ENCODE measurements at places on chromosomes 6 and 20.

DNA sequence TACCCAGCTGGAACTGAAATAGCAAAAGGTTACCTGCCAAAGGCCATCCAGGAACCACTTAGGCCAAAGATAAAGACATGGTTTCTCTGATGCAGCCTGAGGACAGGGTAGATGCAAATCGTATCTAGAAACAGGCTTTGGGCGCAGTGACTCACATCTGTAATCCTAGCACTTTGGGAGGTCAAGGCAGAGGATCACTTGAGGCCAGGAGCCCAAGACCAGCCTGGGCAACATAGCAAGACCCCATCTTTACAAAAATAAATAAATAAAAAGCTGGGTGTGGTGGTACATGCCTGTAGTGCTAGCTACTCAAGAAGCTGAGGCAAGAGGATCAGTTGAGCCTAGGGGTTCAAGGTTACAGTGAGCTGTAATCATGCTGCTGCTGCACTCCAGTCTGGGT lies 52.9 kb upstream of the RNF144B start:
- DNase-seq: no peak

DNA sequence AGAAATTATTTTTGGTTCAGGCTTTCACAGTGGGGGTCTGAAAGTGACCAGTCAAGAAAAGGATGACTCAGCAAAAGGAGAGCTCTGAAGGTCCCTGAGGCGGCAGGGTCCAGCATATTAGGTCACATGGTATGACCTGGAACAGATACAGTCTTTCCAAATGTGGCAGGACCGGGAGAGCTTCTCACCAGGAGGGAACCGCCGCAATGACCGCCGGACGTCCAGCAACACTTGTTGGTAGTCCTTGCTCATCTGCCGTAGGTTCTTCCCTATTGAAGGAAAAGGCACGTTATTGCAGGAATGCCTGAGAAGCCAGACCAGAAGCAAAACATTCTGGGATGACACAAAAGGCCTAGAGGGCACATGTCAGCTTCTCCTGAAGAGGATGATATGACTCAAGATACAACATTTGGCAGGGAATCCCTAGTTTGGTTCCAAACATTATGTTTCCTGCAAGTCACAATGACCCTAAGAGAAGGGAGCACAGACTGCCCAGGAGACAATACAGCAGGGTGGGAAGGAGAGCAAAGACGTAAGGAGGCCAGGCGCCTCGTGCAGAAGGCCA lies 17.4 kb downstream of the TBC1D20 start:
- no peak for DNase-seq

GRCh38 chr6:22326500-22326899 lies 29.7 kb upstream of the PRL start:
- no peak for DNase-seq

- no peak for DNase-seq
Observed at GRCh38 chr6:63740709-63741108, 105.1 kb downstream of the PHF3 start.

DNA sequence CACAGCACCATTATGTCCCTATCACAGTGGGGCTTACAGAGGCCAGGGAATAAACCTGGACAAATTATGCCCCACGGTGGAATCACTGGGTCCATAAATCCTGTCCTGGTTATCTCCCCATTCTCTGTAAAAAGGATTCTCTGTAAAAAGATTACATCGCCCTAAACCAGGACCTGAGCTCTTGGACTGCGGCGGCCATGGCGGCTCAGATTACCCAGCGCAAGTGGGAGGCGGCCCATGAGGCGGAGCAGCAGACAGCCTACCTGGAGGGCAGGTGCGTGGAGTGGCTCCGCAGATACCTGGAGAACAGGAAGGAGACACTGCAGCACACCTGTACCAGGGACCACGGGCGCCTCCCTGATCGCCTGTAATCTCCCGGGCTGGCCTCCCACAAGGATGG lies 8.4 kb upstream of the HLA-A start:
- DNase-seq: no peak

GRCh38 chr6:56649053-56649769 lies 6.5 kb upstream of the DST start:
- DNase-seq: no peak

DNA sequence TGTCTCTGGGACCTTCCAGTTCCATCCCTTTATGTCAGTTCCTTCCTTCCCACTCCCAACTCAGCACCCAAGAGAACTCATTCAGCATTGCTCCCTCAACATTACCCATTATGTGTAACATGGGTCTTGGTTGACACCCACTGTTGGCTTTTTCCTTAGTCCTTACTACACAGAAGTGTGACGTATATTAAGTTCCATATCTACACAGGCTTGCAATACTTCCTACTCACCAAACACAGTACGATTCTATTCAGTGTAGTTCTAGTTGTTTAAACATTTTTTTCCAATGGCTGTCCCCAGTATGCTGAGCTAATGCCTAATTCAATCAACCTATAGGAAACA lies 37.7 kb downstream of the ARHGAP18 start:
- DNase-seq: no peak

- DNase-seq: no peak
Observed at GRCh38 chr20:50610212-50610718, 81.1 kb downstream of the RIPOR3 start.

DNA sequence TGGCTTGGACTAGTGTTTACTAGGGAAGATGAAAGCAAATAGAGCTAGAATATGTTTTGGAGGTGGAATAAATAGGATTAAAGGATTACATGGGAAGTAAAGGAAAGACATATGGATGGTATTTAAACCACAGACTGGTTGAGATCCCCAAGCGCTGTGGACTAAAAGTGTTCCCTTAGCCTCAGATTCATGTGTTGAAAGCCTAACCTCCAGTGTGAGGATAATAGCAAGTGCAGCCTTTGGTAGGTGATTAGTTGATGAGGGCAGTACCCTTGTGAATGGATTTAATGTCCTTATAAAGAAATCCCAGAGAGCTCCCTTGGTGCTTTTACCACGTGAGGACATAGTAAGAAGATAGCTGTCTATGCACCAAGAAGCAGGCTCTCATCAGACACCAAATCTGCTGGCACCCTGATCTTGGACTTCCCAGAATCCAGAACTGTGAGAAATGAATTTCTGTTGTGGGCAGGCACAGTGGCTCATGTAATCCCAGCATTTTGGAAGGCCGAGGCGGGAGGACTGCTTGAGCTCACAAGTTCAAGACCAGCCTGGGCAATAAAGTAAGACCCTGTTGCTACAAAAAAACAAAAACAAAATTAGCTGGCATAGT lies 57.3 kb upstream of the MCM9 start:
- DNase-seq: no peak

DNA sequence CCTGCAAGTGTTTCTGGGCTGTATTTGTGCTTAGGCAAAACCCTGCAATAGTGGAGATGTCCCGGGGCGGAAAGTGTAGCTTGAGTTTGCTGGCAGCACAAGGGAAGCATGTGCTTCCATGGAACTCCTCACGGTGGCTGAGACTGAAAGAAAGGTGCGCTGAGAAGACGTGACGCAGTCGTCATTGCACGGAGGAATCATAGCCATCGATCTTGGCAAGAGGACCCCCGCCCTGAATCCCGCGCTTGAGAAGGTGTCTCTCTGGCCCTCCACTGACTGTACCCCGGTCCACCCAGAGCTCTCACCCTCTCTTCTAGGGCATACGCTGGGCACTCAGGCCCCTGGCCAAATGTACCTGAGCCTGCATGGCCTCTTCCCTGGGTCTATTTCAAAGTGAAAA lies 1081.8 kb upstream of the DEFB115 start:
- DNase-seq: no peak

DNA sequence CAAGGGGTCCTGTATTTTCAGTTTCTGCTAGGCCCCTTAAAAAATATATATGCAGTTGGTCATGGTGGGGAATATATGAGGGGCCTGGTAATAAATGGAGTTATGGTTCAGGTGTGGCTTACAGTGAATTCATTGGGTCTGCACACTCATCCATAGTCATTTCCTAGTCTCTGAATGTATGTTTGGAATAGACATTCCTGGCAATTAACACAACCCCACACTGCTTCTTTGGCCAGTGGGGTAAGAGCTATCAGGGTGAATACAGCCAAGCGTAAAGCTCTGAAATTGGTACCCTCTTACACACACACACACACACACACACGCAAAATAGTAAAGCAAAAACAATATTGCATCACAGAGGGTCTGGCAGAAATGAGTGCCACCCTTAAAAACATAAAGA lies 56.5 kb downstream of the QRSL1 start:
- DNase-seq: no peak

- no peak for DNase-seq
Observed at GRCh38 chr6:16930432-16930831, 169.2 kb upstream of the ATXN1 start.

DNA sequence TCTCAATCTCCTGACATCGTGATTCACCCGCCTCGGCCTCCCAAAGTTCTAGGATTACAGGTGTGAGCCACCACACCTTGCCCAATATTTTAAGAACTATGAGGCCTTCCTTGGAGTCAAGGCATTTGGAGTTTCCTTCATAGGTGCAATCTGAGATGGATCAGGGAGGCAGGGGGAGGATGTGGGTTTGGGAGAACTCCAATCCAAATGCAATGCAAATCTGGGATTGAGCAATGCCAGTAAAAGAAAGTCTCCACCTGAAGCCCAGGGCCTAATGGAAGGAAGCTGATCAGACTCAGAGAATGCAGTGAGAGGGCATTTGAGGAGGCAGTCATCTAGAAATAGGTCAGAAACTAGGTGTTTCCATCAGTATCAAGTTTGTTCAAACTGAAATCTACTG lies 21.2 kb downstream of the RSPH3 start:
- DNase-seq: no peak

GRCh38 chr6:165181951-165182414 lies 127.4 kb downstream of the C6orf118 start:
- no peak for DNase-seq

DNA sequence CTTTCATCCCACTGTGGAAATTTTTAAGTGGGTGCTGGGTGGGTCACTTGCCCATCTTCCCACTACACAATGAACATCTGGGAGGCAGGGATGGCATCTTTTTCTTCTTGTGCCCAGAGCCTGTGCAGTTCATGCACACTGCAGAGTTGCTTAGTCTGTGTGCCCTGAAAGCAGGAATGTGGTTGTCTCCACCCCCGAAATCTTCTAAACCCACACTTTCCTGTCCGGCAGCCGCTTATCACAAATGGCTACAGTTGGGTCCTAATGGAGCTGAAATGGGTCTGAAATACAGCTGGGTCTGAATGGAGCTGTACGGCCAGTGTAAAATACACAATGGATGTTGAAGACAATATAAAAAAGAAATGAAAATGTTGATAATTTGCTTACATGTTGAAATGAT lies 112.1 kb upstream of the PMEPA1 start:
- DNase-seq: no peak

- DNase-seq: no peak
Observed at GRCh38 chr6:79168695-79168980, 65.8 kb downstream of the HMGN3 start.

- DNase-seq: no peak
Observed at GRCh38 chr6:76057469-76057868, 15.0 kb downstream of the IMPG1 start.

DNA sequence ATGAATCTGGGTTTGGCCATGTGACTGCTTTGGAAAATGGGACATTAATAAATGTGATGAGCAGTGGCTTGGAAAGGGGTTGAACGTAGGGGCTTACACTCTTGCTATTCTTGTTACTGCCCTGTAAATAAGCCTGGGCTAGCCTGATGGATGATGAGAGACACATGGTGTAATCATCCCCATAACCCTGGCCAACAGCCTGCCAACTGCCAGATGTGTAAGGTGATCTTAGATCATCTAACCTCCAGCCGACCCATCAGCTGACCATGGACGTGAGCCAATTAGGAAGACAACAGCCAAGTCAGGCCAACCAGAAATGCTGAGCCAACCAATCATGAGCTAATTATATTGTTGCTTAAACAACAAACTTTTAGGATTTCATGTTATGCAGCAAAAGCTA lies 25.2 kb downstream of the FBXO30 start:
- DNase-seq: no peak

- no peak for DNase-seq
Observed at GRCh38 chr6:43809417-43810305, 39.6 kb downstream of the VEGFA start.

- no peak for DNase-seq
Observed at GRCh38 chr20:3190681-3191111, 13.8 kb downstream of the DDRGK1 start.

DNA sequence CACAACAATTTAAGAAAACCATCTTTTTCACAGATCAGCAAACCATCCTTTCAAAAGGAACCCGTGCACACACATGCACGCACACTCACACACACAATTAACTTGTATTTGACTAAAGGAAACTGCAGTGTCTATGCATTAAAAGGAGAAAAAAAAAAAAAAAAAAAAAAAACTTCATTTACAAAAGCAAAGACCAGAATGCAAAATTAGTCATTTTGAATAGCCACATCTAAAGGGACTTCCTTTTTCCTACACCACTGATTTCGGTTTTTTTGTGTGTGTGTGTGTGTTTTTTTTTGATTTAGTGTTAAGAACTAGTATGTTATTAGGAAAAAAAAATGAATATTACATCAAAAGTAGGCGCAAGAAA lies 6.3 kb downstream of the ZMYND8 start:
- peak; percentile 29 for DNase-seq

GRCh38 chr20:57785720-57786119 lies 75.9 kb upstream of the PMEPA1 start:
- no peak for DNase-seq

DNA sequence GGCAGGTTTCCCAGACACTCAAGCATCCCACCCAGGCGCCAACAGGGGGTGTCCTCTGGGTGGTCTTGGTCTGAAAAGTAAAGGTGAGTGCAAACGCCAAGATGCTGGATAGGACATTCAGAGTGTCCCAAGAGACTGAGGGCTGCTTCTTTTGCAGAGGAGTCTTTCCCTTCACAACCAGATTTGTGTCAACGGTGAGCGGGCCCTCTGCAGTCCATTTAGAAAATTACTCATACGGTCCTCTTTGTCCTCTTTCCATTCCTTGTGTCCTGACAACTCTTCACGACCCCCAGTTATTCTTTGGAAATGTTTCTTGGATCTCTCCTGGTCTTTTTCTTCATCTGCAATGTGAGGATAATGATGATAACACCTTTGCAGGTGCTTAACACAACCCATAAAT lies 257.8 kb downstream of the CDC5L start:
- no peak for DNase-seq

- DNase-seq: peak; percentile 3
Observed at GRCh38 chr6:122673343-122673961, 63.2 kb downstream of the PKIB start.

GRCh38 chr6:134288538-134289203 lies 29.2 kb downstream of the SGK1 start:
- DNase-seq: peak; percentile 24

DNA sequence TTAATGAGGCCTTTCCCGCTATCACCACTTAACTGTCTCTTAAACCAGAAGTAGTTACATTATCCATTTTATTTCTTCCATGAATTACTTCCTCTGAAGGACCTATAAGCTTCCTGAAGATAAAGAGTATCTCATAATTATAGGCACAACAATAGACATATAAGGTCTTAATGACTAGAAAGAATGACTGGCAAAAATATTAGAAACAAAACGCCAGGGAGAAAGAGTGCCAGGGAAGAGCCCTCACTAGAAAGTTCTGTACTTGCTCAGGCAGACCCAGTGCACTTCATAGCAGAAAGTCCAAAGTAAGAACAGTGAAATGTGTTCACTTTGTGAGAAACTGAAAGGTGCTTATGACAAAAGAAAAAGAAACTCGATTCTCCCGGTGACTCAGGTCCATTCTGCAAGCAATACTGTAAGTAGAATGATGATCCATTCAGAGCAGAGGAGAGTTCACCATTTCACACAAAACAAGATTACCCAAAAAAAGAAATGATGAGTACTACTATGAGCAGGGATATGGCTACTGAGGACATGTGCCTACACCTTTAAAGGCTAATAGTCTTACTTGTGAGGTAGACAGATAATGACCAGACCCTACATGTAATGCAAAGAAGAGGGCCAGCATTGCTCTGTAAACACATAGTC lies 5.5 kb downstream of the ZNF334 start:
- DNase-seq: no peak

GRCh38 chr6:39839445-39839844 lies 47.3 kb downstream of the DAAM2 start:
- DNase-seq: no peak

All from GM06990 (cell line).